Motor neuron (in vitro differentiated cells): ENCODE measurements at places on chromosomes 5 and 9. TPM values are rescaled to one million over a fixed set of nuclear protein-coding genes. Genes with fewer than 3 reads are reported as not detected.
A peak's percentile ranks its signal among the peaks of the same experiment; 100 is the strongest.

- ATAC-seq: no peak
Measured at GRCh38 chr9:90838098-90838497, 36.5 kb downstream of the SYK start.

DNA sequence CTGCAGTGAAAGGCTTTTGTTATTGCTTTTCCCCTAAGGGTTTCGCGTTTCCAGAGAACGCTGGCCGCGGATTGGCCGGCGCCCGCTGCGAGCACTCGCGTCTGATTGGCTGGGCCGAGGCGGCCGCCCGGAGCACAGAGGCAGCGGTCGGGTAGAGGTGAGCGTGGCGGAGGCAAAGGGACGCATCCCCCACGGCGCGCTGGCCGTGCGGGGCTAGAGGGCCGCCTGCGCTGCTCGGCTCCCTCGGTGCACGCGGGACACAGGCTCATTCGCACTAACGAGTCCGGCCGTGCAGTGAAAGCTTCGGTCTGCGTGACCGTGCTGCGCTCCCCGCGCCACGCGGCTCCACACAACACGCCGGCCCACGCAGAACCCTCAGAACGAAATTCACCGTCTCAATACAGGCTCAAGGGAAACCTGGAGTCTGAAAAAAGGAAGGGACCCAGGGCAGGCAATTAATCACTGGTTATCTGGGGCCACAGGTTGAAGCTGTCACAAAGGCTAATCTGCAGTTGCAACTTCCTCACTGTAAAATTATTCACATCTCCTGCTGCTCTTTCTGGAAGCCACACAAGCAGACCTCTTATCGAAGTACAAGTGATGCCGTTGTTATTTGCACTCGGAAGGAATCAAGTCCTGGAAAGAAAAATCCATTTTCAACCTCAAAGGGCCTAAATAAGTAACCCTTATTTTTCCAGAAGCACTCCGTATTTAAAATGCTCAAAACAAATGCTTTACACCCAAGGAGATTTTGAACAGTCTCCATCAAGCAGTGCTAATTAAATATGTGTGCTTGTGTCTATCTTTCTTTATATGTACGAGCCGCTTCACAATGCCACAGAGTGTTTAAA lies 94.6 kb downstream of the ZNF608 start:
- peak; percentile 93 for ATAC-seq

DNA sequence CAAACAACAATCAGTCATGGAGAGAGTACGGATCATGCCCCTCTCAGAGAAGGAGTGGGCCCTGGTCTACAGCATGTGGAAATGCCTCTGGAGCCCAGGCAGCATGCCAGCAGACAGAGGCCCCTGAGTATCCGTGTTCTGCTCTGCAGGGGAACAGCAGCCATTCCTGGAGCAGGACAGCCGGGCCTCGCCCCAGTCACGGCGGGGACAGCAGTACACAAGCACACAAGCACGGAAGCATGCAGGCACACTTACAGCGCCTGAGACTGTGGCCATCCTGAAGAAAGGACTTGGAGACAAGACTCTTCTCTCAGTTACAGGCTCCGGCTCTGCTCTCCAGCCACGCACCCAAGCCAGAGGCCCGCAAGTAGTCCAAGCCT lies 102.6 kb upstream of the ALDH1B1 start:
- ATAC-seq: no peak

DNA sequence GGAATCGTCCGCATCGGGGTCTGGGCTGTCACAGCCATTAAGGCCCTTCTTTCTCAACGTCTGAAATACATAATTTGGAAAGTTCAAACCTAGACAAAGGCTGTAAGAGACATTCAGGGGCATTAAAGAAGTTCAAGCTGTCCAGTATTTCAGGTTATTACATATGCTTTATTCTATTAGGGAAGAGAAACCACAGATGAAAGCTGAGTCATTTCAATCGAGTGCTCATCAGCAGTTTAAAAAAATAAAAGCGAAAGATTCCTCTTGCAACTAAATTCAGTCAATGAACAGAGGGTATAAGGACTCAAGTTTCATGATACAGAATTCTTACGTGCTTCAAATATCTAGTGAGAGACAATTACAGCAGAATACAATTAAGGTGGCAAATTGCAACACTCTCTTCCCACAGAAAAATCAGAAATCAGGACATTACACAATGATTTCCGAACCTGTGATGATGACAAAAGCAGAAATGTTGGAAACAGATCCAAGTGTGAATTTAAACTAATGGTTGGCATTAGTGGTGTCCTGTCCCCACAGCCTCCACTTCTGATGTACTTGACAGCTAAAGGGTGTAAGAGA lies 121.6 kb downstream of the MEF2C start:
- ATAC-seq: no peak

- ATAC-seq: peak; percentile 52
Measured at GRCh38 chr5:66849803-66850202, 253.6 kb downstream of the MAST4 start.

GRCh38 chr9:105886136-105886535 lies 191.8 kb downstream of the TMEM38B start:
- ATAC-seq: no peak

- ATAC-seq: no peak
Measured at GRCh38 chr9:80040457-80040856, 468.7 kb downstream of the TLE4 start.

Gene POLR3G
- total RNA-seq: 16.5 and 19.2 TPM in 2 replicates

Gene STKLD1
- 3.3 and 6.3 TPM in 2 replicates for total RNA-seq
